ENCODE measurements at places on chromosomes 12 and 14. TPM values are rescaled to one million over a fixed set of nuclear protein-coding genes. Genes with fewer than 3 reads are reported as not detected.

Gene CMKLR1
- 0.64 TPM for polyA plus RNA-seq

Gene CCDC38
- polyA plus RNA-seq, result not detected

Gene NTF3
- polyA plus RNA-seq, result not detected

Gene PLEKHG7
- polyA plus RNA-seq, result 12.0 TPM

Gene RD3L
- polyA plus RNA-seq, result not detected

Data from IgD-negative memory B cell (primary cell).